Activated naive CD8-positive, alpha-beta T cell treated with anti-CD3 and anti-CD28 coated beads, Interleukin-2, amount 10 ng/mL, durations not matched to agents 7 days and 5 days (primary cell): ENCODE measurements at places on chromosomes 13 and 19. TPM values are rescaled to one million over a fixed set of nuclear protein-coding genes. Genes with fewer than 3 reads are reported as not detected.

DNA sequence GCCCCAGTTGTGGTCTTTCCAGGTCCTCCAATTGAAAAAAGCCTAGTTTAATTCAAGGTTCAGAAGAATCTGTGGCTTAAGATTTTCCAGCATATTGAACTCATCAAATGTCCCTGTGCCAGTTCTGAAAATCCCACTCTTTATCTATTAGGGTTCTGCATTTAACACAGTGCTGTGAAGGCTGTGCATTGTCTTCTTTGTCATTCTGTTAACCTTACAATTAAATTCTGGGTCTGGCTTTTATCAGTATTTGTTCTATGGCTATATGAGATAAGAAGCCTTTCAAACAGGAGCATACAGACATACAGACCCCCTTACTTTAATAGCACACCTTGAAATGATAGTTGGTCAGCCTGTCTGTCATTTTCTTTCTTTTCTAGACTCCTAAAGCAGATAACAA is 362.1 kb upstream of the DACH1 start:
- H3K4me3 ChIP-seq = no peak overlapping the region
- DNase-seq = no peak
- no peak overlapping the region for H3K27ac ChIP-seq
- H3K36me3 ChIP-seq = no peaks in the 10 kb centered on the region
- no peaks in the 10 kb centered on the region for H3K27me3 ChIP-seq

- no peak for DNase-seq
- no peaks in the 10 kb centered on the region for H3K36me3 ChIP-seq
- peaks cover 17% of the 10 kb centered on the region for H3K27me3 ChIP-seq
- H3K4me1 ChIP-seq = no peaks in the 10 kb centered on the region
- H3K4me3 ChIP-seq = no peak overlapping the region
Measured at GRCh38 chr13:43285933-43286597, 262.7 kb downstream of the DNAJC15 start.

DNA sequence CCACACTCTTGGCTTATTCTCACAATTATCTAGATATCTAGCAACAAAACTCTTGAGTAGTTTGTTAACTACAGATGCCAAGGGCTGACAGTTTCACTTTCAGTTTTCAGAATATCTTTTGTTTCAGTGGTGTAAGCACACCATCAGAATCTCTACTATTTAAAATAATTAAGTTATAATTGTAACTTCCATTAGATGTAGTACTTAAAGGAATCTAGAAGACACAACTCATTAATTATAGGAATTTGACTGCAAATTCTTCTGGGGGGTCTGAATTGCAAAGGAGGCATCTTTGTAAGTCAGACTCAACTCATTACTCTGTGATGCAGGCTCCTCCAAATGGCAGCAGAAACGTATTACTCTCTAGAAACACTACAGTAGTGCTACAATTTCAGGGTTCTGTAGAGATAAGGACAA is 44.9 kb upstream of the USPL1 start:
- no peak for DNase-seq
- H3K36me3 ChIP-seq = no peaks in the 10 kb centered on the region
- peak overlapping the region; percentile 75 for H3K4me3 ChIP-seq
- peaks cover under 1% of the 10 kb centered on the region for H3K27me3 ChIP-seq
- H3K27ac ChIP-seq = peak overlapping the region; percentile 88
- peaks cover 31% of the 10 kb centered on the region for H3K4me1 ChIP-seq

DNA sequence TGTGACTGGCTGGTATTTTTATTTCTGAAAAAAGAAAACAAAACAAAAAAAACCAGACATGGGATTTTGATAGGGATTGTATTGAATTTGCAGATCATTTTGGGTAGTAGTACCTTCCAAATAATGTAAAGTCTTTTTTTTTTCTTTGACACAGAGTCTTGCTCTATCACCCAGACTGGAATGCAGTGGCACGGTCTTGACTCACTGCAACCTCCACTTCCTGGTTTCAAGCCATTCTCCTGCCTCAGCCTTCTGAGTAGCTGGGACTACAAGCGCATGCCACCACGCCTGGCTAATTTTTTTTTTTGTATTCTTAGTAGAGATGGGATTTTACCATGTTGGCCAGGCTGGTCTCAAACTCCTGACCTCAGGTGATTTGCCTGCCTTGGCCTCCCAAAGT is 4.2 kb downstream of the ZNF101 start:
- peaks cover 79% of the 10 kb centered on the region for H3K36me3 ChIP-seq
- no peak overlapping the region for H3K27ac ChIP-seq
- no peaks in the 10 kb centered on the region for H3K27me3 ChIP-seq
- no peak overlapping the region for H3K4me3 ChIP-seq
- H3K4me1 ChIP-seq = peaks cover 27% of the 10 kb centered on the region

DNA sequence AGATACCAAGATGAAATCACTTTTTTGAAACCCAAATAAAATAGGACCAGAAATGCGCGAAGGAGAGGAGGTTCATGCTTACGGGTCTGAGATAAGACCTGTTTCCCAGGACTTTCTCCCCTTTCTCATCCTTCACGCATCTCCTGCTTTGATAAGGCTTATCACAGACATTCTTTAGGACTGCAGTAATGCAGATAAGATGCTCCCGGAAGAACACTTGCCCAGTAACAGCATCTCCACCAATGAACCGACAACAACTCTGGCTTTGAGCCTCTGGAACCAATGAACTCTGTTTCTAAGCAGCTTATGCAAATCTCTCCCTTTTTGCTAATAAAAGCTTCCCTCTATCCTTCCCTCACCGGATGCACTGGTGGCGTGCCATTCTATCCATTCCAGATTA is 783.4 kb upstream of the ARGLU1 start:
- no peak overlapping the region for H3K4me3 ChIP-seq
- no peaks in the 10 kb centered on the region for H3K36me3 ChIP-seq
- H3K4me1 ChIP-seq = no peaks in the 10 kb centered on the region
- no peak for DNase-seq

DNA sequence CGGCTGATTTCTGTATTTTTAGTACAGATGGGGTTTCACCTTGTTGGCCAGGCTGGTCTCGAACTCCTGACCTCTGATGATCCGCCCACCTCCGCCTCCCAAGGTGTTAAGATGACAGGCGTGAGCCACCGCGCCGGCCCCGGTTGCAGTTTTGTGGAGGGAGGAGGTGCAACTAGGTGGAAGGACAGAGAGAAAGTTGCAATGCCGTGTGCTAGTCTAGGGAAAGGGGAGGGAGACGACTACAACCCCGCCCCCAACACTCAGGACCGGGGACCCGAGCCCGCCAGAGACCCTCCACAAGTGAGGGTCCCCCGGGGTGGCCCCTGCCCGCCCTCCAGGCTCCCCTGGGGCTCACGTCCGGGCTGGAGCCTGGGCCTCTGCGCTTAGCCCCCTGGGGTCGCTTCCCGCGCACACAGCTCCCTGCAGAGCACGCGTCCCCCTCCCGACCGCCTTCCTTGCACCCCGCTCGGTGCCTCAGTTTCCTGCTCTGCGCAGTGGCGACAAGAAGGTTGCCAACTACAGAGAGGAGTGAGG is 1.2 kb upstream of the ARID3A start:
- no peaks in the 10 kb centered on the region for H3K36me3 ChIP-seq
- no peaks in the 10 kb centered on the region for H3K27me3 ChIP-seq
- peak overlapping the region; percentile 56 for H3K27ac ChIP-seq
- H3K4me1 ChIP-seq = peaks cover 12% of the 10 kb centered on the region
- H3K4me3 ChIP-seq = peak overlapping the region; percentile 82
- DNase-seq = no peak

DNA sequence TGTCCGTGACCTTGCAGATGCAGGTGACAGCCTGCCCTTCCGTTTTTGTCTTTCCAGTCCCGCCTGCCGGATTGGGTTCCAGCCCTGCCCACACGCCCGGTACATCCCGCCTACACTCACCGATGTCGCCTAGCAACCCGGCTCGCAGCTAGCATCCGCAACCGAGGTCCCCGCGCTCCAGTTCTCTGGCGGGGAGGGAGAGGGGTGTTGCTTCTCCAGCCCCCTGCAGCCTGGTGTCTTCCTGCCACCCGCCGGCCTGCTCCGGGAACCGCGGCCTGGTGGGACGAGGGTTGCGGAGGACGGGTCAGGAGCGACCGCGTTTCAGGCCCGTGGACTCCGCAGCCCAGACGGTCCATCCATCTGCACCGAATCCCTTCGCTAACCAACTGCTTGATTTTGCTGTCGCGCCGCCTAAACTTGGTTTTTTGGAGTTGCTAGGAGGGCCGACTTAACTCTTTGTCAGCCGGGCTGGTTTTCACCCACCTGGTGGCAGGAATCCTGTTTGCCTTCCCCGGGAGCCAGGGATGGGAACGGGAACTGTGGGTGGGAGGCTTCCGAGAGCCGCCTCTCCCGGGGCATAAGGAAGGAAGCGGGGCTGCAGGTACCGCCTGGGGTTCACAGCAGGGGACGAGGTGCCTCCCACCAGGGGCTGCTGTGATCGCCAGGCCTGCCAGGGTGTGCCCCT is 15.4 kb upstream of the MATK start:
- H3K27ac ChIP-seq = peak overlapping the region; percentile 38
- peak; percentile 78 for DNase-seq
- H3K4me1 ChIP-seq = peaks cover 30% of the 10 kb centered on the region
- H3K4me3 ChIP-seq = peak overlapping the region; percentile 74
- peaks cover 2% of the 10 kb centered on the region for H3K27me3 ChIP-seq

DNA sequence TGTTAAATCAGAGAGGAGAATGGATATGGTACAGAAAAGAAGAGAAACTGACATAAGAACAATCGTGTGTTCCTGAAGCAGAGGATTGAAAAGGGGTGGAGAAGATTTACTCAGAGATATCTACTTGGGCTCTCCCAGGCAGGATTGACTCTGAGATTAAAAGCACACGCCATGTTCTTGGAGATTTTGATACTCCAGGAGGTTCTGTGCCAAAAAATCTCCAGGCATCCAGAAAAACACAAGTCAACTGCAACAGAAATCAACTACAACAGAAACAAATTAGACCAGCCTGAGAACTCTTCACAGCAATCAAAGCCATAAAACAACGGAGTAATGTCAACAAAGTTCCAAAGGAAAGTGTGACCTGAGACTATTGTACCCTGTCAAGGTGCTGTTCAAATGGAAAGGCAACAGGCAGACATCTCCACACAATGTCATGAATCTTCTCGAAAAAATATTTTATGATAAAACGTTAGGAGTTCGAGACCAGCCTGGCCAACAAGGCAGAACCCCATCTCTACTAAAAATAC is 104.2 kb downstream of the UBL3 start:
- DNase-seq = no peak
- peaks cover 3% of the 10 kb centered on the region for H3K27me3 ChIP-seq
- H3K36me3 ChIP-seq = no peaks in the 10 kb centered on the region
- no peak overlapping the region for H3K27ac ChIP-seq
- no peak overlapping the region for H3K4me3 ChIP-seq

GRCh38 chr19:3467437-3468198 is 12.7 kb downstream of the SMIM24 start:
- no peak overlapping the region for H3K27ac ChIP-seq
- no peaks in the 10 kb centered on the region for H3K4me1 ChIP-seq
- H3K36me3 ChIP-seq = no peaks in the 10 kb centered on the region
- H3K27me3 ChIP-seq = no peaks in the 10 kb centered on the region
- no peak overlapping the region for H3K4me3 ChIP-seq

DNA sequence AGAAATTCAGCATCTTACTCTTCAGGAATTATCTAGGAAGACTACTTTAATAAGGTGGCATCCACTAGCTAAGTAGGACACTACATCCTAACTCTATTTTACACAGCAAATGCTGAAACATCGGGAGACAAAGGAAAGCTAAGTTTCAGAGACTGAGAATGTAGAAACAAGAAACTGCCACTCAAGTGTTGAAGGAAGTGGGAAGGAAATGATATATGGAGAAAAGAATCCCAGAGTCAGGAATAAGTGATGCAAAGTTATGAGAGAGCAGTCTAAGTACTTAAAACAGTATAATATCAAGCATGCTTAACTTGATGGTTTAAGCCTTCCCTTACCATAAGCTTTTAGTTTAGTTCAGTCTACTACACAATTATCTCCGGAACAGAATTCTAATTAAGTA is 52.4 kb downstream of the RBM26 start:
- peaks cover 2% of the 10 kb centered on the region for H3K4me1 ChIP-seq
- no peak overlapping the region for H3K4me3 ChIP-seq
- DNase-seq = no peak
- H3K36me3 ChIP-seq = peaks cover 31% of the 10 kb centered on the region
- no peak overlapping the region for H3K27ac ChIP-seq

GRCh38 chr13:102295316-102296048 is 106.4 kb downstream of the FGF14 start:
- no peak for DNase-seq
- H3K4me1 ChIP-seq = no peaks in the 10 kb centered on the region
- H3K27ac ChIP-seq = no peak overlapping the region
- no peaks in the 10 kb centered on the region for H3K27me3 ChIP-seq
- no peaks in the 10 kb centered on the region for H3K36me3 ChIP-seq

GRCh38 chr13:88823114-88823513 is 1151.9 kb downstream of the SLITRK5 start:
- H3K36me3 ChIP-seq = no peaks in the 10 kb centered on the region
- no peak overlapping the region for H3K27ac ChIP-seq
- H3K4me3 ChIP-seq = no peak overlapping the region

GRCh38 chr19:40805258-40805868 is 6.4 kb downstream of the EGLN2 start:
- peak overlapping the region; percentile 98 for H3K4me3 ChIP-seq
- H3K27me3 ChIP-seq = no peaks in the 10 kb centered on the region
- DNase-seq = peak; percentile 55
- peaks cover 69% of the 10 kb centered on the region for H3K4me1 ChIP-seq

DNA sequence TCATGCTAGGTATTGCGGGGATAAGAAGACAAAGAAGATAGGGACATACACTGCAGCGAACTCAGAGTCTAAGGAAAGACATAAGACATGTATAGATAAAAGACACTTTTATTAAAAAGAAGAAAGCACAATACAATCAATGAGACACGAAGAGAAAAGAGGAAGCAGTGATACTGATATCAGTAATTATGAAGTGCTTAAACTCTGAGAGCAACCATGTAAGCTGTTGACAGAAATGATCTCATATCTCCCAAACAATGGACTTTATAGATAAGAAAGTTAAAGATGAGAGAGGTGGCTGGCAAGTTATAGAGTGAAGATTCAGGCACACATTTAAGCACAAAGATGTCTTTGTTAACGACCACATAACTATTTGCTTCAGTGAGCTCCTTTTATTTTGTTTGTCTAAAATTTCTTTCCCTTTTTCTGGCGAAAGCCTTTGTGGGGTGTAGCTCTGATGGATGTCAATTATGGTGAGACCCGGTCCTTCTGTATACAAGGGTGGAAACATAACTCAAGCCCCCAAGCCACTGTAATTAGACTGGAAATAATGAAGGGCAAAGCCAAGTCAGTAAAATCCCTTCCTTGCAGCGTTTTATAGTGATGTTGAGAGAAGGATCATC is 818.0 kb upstream of the SLC10A2 start:
- H3K4me1 ChIP-seq = no peaks in the 10 kb centered on the region
- no peaks in the 10 kb centered on the region for H3K36me3 ChIP-seq
- no peaks in the 10 kb centered on the region for H3K27me3 ChIP-seq

- peaks cover 5% of the 10 kb centered on the region for H3K36me3 ChIP-seq
- no peak overlapping the region for H3K4me3 ChIP-seq
- no peaks in the 10 kb centered on the region for H3K27me3 ChIP-seq
- H3K27ac ChIP-seq = no peak overlapping the region
- H3K4me1 ChIP-seq = peaks cover 13% of the 10 kb centered on the region
Measured at GRCh38 chr13:41136396-41137031, 3.9 kb upstream of the KBTBD6 start.

GRCh38 chr19:3642987-3643673 is 16.5 kb upstream of the CACTIN start:
- H3K27ac ChIP-seq = no peak overlapping the region
- no peak overlapping the region for H3K4me3 ChIP-seq
- H3K36me3 ChIP-seq = peaks cover 4% of the 10 kb centered on the region

Gene PPP1R15A
- total RNA-seq = 83.9 TPM

Gene OR7C1
- not detected for total RNA-seq

Gene GRIN3B
- total RNA-seq = not detected

Gene RFC3
- total RNA-seq = 31.0 TPM

Gene CGB5
- total RNA-seq = not detected

Gene FBXO27
- total RNA-seq = not detected

Gene TEX101
- not detected for total RNA-seq

Gene NMRK2
- not detected for total RNA-seq

Gene MBD3L2
- total RNA-seq = not detected
